ENCODE measurements at places on chromosomes 11 and 22. TPM values are rescaled to one million over a fixed set of nuclear protein-coding genes. Genes with fewer than 3 reads are reported as not detected.

Gene SLCO2B1
- total RNA-seq: 220 TPM

Gene NRGN
- total RNA-seq: 50.5 TPM

Gene KRTAP5-1
- not detected for total RNA-seq

Gene SLC6A5
- total RNA-seq: not detected

Gene TRIM51
- total RNA-seq: not detected

GRCh38 chr11:81857386-81857785, 876.3 kb downstream of the FAM181B start:
- DNase-seq: peak; percentile 74

DNA sequence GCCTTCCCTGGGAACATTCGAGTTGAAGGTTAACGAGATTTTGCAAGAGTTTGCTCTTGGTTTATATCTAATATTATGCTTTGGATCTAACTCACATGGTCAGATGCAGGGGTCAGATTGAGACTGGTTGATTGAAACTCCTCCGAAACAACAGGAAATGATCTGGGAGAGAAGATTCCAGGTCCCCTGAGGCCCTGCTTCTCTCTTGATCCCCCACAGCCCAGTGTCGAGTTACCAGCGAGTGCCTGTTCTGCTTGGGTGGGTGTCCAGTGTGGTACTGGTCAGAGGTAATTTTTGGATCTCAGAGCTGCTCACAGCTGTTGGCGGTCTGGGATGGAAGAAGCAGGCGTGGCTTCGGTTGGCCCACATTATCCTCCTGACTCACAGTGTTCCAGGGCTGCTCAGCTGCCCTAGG, 9.2 kb downstream of the FBLN1 start:
- DNase-seq: no peak

DNA sequence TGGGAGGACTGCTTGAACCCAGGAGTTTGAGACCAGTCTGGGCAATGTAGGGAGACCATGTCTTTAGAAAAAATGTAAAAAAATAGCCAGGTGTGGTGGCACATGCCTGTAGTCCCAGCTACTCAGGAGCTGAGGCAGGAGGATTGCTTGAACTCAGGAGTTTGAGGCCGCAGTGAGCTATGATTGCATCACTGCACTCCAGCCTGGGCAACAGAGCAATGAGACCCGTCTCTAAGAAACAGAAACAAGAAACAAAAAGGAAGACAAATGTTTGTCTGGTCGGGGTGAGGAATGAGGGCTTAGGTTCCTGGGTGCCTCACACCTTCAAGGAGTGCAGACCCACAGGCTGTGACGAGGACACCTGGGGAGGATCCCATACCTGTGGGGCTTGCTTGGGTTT, 191.9 kb downstream of the CEP164 start:
- DNase-seq: peak; percentile 49

DNA sequence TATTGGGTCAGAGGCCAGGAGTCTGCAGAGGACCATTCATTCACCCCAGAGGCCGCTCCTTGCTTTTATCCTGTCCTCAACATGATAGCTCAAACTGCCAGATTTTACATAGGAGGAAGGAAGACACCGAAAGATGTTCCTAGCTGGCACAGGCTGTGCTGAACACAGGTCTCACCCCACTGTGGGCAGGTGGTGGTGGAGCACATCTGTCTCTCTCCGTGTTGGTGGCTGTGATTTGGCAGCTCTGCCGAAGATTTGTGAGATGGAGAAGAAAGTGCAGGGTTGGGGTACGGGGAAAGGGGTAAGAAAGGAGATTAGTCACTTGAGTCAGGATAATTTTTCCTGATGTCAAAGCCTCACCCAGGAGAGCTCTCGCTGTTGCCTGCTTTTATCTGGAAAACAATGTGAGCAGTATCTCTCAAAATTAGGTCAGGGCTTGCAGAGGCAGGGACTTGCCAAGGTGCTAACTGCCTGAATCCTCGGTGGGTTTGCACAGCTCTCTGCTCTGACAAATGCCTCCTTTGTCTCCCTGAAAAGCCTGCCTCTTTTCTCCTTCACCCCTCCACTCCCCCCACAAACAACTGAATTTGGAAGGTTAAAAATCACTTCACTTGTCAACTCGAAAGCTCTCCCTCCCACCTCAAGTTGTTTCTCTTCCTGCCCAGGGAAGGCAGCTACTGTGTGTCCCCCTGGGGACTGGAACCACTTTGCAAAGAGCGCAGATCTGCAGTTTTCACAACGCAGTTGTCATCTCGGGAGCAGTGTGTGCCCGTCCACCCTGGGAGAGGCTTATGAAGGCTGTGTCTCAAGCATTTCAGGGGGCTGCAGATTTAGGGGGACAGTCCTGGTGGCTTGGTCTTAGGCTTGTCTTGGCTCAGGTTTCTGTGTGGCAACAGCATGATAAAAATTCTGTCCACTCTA, 299.7 kb downstream of the ST3GAL4 start:
- DNase-seq: no peak
